ENCODE measurements at places on chromosomes 1 and 21.

GRCh38 chr1:234862944-234863515 lies 253.1 kb upstream of the IRF2BP2 start:
- DNase-seq, result no peak

GRCh38 chr1:160169553-160170399 lies 18.4 kb downstream of the ATP1A4 start:
- DNase-seq, result peak; percentile 71

DNA sequence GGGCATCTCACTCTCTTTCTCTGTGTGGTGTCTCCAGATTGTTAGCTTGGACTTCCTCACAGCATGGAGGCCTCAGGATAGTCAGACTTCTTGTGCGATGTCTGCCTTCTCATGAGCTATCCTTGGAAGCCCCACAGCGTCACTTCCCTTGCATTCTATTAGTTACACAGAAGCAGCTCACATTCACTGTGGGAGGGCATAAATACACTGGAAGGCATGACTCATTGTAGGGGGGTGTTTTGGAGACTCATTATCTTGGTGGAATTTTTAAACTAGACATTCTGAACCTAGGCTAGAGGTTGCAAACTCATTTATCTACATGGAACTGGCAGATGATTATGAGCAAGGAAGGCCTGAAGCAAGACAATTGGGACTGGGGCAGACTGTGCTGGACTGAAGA lies 21.4 kb upstream of the FASLG start:
- DNase-seq, result no peak

GRCh38 chr1:25771221-25772114 lies 28.5 kb upstream of the SELENON start:
- no peak for DNase-seq

GRCh38 chr1:242544071-242544470 lies 19.6 kb upstream of the PLD5 start:
- DNase-seq, result no peak

GRCh38 chr1:233554037-233554436 lies 59.9 kb upstream of the KCNK1 start:
- no peak for DNase-seq

- no peak for DNase-seq
Observed at GRCh38 chr1:110914676-110915075, 41.7 kb downstream of the CD53 start.

DNA sequence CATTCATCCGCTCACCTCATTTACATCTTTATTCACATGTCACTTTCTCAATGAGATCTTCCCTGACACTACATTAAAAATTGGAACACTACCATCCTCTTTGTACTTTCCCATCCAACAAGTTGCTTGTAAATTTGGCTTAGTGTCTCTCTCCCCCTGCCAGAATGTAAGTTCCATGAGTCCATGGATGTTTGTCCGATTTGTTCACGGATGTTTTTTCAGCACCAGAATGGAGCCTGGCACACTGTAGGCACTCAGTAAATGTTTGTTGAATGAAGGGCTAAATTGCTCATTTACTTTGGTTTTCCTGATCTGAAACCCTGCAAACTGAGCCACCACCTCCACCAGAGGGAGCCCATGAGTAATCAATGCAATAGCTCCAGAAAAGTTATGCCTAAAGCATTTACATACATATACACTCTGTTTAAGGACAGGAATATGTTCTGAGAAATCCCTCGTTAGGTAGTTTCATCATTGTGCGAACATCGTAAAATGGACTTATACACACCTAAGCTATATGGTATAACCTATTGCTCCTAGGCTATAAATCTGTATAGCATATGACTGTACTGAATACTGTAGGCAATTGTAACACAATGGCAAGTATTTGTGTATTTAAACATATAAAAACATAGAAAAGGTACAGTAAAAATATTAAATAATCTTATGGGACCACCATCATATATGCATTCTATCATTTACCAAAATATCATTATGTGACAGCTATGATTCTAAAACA lies 2.8 kb upstream of the EYA3 start:
- no peak for DNase-seq

DNA sequence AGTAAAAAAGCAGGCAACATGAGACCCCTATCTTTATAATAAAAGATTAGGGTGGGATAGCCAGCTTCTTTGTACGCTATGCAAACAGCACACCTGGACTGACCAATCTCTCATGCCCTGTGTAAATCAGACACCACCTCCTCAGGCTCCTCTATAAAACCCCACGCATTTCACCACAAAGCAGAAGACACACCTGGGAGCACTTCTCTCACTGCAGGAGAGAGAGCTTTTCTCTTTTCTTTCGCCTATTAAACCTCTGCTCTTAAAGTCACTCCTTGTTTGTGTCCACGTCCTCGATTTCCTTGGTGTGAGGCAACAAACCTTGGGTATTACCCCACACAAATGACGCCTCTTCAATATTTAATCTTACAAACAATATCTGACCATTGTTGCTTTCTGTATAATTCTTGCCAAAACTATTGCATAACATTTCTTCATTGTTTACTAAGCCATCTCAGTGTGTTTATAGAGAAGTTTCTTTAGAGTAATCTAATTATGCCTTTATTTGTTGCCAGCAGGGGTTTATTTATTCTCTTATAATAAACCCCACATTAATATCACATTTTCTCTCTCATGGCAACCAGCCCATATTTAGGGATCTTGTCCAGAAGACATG lies 31.6 kb upstream of the NUF2 start:
- DNase-seq, result no peak

GRCh38 chr1:186154651-186155050 lies 220.4 kb downstream of the TPR start:
- no peak for DNase-seq

DNA sequence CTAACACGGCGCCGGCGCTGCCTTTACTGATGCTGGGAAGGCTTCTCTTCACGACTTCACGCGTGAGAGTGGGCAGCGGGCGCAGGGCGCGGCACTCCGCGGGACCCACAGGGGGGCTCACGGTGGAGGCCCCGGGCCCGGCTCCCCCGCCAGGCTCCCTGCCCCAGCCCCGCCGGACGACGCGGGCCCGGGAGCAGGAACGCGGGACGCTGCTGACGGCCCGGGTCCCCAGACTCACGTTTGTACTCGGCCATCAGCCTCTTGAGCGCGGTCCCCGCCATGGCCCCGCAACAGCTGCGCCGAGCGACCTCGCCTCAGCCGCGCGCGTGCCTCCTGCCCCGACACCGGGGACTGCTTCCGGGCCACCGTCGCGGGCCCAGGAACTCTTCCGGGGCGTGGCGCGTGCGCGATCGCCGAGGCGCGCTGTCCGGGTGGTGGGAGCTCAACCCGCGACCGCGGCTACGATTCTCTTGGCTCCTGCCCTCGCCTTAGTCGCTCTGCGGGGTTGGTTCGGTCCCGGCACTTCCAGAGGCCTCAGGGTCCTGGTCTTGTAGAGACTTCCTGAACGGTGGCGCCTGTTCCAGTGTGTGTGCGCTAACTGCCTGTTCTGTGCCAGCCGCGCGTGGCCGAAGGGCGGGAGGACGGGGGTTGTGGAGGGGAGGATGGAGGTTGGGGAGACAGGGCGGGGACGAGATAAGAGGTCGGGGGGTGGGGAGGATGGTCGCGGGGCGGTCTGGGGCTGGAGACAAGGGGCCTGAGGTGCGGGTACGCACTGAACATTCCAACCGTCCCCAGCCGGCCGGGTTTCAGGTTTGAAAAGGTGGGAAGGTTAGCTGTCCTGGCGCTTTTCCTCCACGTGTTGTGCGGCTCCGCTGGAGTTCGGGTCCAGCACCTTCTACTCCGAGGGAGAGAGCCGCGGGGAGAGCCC lies at the start of gene UBE2G2:
Gene UBE2G2 (minus strand): TSS at position 353 of the 928 bp plus-strand sequence. CDS start 72 bp downstream, at position 281.
- DNase-seq, result peak; percentile 81

DNA sequence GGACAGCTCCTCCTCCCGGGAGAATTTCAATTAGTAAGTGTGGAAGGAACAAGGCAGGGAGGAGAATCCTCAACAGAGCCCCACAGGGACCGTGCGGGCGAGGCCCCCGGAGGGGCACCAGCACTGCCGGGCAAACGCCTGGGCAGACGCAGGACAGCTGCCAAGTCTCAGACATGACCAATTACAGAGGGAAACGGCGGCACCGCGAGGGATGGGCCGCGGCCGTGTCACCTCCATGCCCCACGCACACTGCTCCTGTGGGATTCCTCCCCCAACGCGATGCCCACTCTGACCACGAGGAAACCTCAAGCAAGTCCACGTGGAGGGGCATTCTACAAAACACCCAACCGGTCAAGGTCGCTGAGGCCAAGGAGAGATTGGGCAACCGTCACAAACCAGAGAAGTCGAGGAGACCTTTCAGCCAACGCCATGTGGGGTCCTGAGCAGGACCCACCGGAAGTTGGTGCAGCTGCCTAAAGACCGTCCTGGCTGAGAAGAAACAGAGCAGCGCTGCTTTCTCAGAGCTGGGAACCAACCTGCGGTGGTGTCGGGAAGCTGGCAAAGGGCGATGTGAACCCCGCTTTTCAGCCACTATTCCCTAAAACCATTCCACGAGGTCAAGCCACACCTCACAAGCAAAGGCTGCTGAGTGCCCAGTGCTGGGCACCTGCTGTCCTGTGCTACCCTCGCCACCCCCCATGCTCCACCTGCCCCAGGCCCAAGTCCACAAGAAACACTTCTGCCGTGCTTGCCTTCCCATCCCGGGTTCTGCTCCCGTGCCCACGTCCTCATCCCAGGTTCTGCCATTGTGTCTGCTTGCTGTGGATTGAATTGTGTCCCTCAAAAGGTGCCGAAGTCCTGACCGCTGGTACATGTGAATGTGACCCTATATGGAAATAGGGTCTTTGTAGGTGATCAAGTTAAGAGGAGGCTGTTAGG lies 1.4 kb upstream of the KRTAP10-4 start:
- DNase-seq, result no peak

GRCh38 chr1:21205416-21205815 lies 28.7 kb upstream of the EIF4G3 start:
- DNase-seq, result no peak

- DNase-seq, result peak; percentile 34
Observed at GRCh38 chr21:32257962-32258785, 20.7 kb downstream of the MIS18A start.

GRCh38 chr1:40303790-40304189 lies 13.3 kb downstream of the COL9A2 start:
- no peak for DNase-seq

GRCh38 chr1:74652711-74653139 lies 20.9 kb downstream of the ERICH3 start:
- DNase-seq, result no peak

DNA sequence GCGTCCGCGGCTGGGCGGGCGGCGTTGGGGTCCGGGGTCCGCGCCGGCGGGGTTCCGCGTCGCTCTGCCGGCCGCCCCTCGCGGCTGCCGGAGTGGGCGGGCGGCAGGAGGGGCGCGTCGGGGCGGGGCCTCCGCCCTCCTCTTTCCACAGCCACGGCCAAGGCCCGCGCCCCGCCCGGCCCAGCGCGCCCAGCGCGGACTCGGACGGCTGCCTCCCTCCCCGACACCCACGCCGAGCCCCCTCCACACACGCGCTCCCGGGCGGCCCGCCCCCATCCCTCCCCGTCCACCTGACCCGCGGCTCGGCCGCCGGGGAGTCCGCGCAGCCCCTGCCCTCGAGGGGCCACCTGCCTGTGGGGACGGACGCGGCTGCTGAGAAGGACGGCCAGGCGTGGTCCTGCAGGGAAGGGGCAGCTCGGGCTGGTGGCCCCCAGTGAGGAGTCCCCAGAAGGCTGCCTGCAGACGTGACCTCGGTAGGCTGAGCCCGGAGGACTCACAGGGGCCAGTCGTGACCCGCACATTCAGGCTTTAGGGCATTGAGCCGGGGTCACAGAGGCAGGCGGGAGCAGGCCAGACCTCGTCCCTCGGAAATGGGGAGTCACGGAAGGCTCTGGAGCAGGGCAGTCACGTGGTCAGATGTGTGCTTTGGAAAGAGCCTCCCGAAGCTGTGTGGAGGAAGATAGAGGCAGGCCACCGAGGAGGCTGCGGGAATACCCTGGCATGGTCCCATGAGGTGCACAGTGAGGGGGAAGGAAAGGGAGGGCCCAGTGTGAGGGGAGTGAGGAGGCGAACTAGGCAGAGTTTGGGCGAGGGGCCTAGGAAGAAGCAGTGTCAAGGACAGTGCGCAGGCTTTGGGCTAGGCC lies at the start of gene COL8A2:
Gene COL8A2 (minus strand): TSS at position 94 of the 863 bp plus-strand sequence. CDS start 24,980 bp downstream, outside the sequence.
- DNase-seq, result no peak

GRCh38 chr1:200146100-200146499 lies 118.6 kb downstream of the NR5A2 start:
- no peak for DNase-seq

- DNase-seq, result no peak
Observed at GRCh38 chr1:208029381-208030287, 118.7 kb upstream of the CD34 start.

GRCh38 chr1:229209386-229209785 lies 61.5 kb upstream of the RAB4A start:
- no peak for DNase-seq

DNA sequence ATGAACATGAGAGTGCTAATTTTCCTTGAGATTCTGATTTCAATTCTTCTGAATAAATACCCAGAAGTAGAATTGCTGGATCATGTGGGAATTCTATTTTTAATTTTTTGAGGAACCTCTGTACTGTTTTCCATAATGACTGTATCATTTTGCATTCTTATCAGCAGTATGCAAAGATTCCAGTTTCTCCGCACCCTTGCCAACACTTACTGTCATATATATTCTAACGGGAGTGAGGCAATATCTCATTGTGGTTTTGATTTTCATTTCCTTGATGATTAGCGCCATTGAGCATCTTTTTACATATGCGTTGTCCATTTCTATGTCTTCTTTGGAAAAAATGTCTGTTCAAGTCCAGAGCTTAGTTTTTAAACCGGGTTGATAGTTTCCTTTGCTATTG lies 33.2 kb downstream of the VCAM1 start:
- no peak for DNase-seq

GRCh38 chr1:172935062-172935592 lies 115.6 kb downstream of the TNFSF18 start:
- DNase-seq, result no peak

- peak; percentile 68 for DNase-seq
Observed at GRCh38 chr1:4344065-4344732, 310.2 kb upstream of the AJAP1 start.

- DNase-seq, result no peak
Observed at GRCh38 chr1:240329443-240329842, 237.8 kb downstream of the FMN2 start.

DNA sequence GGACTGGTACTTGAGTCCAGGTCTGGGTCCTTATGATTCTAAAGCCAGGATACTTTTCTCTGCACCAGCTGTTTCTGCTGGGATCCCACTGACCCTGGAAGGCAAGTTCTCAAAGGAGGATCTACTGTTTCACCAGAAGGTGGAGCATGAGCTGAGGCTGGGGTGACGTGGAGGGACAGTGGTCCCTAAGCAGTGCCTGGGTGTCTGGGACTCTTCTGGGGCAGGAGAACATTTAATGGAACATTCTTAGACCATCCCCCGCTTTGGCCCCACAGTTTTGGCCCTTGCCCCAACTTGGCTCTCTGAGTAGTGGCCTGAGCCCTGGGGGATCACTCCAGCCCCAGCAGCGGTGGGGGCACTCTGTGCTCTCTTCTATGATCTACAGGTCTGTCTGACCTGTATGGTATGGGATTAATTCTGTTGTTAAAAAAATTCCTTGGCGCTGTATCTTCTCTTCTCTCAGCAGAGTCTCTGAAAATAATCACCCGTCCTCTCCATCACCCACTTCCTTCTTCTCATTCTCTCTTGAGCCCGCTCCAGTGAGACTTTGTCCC lies 60.3 kb upstream of the CSF3R start:
- no peak for DNase-seq

GRCh38 chr1:217342105-217342504 lies 288.8 kb downstream of the GPATCH2 start:
- no peak for DNase-seq
